ENCODE measurements at places on chromosomes 16 and 17.
A peak's percentile ranks its signal among the peaks of the same experiment; 100 is the strongest.

DNA sequence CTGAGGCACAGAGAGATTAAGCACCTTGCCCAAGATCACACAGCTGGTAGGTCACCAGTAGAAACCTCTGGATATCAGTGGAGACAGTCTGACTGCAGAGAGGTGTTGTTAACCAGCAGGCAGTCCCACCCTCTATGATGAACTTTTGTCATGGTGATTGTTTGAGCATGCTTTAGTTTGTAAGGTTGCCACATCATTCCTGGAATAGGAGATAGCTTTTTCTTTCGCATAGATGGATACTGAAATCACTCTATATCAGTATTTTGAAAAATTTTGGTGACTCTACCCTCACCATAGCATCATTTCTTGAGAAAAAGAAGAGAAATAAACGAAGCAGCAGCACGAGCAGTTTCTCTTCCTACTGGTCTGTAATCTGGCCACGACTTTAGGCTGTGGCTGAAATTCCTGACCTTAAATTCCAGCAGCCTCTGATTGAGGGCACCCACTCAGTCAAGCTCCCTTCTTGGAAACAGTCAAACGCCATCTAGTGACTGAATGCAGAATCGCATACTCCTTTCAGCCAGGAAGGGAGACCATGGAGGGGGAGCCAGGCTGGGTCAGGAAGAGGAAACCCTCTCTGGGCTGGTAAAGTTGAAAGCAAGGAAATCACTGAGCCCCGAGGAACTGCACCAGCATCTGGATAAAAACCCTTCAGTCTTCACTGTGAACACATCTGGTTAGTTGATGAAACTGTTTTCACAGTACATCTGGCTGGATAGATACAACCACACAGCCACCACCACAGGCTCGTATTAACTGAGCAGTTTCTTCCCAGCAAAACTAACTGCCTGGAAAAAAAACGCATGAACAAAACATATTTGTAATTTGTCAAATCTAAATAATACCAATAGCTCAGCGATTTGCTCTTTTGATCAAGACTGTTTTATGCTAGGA lies 108.5 kb upstream of the XYLT1 start:
- peak; percentile 68 for DNase-seq

GRCh38 chr17:50943575-50943933 lies 77.4 kb upstream of the TOB1 start:
- DNase-seq = no peak

- no peak for DNase-seq
These were observed 19.6 kb downstream of the SCGB1C2 start for GRCh38 chr17:156946-157345.

DNA sequence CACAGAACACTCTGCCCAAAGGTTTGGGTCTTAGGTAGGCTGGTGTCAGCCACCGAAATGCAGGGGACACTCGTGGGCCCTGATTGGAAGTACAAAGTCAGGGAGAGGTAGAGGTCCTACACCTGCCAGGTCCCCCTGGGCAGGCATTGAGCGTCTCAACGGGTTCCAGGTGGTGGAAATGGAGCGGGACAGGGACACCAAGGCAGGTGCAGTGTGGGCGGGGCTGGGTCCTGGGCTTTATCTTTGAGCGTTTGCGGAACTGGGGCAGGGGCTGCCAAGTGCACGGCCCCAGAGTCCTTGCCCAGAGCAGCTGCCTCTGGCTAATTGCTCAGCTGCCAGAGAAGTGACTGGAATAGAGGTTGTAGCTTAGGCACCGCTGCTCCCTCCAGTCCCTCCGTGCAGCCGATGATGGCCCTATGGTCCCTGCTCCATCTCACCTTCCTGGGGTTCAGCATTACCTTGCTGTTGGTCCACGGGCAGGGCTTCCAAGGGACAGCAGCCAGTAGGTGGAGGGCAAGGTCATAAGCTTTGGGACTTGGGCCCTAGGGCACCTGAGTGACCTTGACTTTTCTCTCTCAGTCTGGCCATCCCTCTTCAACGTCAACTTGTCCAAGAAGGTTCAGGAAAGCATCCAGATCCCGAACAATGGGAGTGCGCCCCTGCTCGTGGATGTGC lies at the start of gene ZACN:
TSS of gene ZACN (plus strand) at position 323 of the 675 bp plus-strand sequence. CDS start at position 406, 83 bp downstream.
- no peak for DNase-seq

DNA sequence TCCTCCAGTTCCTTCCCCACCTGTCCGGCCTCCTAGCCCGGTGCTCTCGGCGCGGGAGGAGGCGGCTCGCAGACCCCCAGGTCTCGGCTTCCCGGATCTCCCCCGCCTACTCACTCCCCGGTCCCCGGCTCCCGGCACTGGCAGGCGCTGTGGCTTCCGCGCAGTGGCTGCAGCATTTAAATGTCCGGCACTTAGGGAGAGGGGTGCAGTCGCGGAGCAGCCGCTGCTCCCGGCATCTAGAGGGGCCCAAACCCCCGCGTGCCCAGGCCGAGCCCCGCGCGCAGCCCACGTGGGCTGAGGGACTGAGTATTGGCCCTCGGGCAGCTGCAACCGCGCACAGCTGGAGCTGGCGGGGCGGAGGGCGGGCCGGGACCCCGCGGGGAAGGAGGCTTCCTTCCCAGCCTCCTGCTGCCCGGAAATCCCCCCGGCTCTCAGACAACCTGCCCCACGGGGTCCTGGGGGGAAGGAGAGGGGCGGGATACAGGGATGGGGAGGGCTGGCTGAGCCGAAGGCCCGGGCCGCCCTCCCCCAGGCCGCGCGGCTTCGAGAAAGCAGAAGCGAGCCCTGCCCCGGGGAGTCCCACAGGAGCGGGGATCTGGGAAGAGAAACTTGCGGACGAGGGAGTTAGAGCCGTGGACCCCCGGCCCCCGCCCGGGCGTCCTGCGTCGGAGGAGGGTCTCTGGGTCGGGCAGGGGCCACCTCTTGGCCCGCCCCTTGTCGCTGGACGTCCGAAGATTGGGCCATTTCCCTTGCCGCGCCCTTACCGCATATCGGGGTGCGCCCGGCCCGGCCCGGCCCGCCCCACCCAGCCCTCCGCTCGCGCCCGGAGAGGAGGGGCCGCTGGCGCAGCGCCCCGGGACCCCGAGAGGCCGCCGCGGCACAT lies at the start of gene MMP25:
TSS of gene MMP25 (plus strand) at position 804 of the 883 bp plus-strand sequence. CDS start 357 bp downstream, outside the sequence.
- DNase-seq = no peak

DNA sequence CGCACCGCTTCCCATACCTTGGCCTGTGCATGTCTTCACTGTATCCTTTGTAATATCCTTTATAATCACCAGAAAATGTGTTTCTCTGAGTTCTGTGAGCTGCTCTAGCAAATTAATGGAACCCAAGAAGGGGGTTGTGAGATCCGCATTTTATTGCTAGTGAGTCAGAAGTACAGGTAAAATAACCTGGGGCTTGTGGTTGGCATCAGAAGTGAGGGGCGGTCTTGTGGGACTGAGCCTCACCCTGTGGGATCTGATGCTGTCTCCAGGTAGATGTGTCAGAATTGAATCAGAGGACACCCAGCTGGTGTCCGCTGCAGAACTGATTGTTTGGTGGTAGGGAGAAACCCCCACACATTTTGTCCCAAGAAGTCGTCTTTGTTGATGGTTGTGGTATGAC lies 382.4 kb downstream of the SNX29 start:
- no peak for DNase-seq

GRCh38 chr17:66775271-66775670 lies 59.6 kb upstream of the CACNG5 start:
- no peak for DNase-seq

GRCh38 chr17:63786971-63787711 lies 13.2 kb downstream of the DDX42 start:
- DNase-seq = no peak

DNA sequence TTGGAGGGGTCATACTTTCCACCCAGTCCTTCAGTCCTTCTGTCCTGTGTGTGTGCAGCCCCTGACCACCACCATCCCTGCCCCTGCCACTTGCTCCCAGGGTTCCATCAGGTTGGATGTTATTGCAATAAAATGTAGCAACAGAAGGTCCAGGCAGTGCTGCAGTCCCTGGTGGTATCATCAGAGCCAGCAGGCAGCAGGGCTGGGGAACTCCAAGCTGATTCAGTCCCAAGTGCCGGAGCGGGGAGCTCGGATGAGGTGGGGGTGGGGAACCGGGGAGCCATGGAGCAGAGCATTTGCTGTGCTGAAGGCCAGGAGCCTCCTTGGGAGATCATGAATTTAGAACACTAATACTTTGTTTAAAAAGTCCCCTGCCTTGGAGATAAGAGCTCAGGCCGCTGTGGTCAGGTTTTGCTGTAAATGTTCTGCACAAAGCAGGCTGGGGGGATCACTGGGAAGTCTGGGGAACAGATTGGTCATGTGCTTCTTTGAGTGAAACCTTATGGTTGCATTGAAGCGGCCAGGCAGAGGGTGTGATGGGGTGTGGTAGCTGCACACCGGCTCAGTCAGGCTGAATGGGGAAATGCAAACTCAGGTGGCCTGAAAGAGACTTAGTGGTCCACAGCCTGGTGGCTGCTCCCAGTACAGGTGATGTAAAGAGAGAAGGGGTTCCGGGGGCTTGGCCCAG lies 225.9 kb downstream of the SEC14L1 start:
- DNase-seq = no peak

- DNase-seq = peak; percentile 73
These were observed 40.6 kb upstream of the XYLT1 start for GRCh38 chr16:17511340-17511739.

GRCh38 chr16:13756411-13757140 lies 163.4 kb upstream of the ERCC4 start:
- DNase-seq = no peak

DNA sequence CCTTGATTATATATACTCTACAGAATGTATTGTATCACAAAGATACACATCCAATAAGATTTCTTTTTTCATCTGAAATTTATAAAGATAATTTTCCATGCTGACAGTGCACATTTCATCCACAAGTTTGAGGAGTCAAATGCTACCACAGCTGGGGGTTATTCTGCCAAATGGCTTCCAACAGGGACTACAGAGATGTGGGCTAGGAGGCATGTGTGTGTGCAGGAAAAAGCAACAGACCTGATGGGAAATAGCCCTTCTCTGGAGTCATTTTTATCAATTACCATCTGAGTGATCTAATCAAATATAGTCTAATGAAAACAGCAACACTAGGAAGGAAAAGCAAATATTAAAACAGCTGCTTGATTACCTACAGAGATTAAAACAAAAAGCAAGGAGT lies 290.5 kb downstream of the CEP112 start:
- DNase-seq = no peak

DNA sequence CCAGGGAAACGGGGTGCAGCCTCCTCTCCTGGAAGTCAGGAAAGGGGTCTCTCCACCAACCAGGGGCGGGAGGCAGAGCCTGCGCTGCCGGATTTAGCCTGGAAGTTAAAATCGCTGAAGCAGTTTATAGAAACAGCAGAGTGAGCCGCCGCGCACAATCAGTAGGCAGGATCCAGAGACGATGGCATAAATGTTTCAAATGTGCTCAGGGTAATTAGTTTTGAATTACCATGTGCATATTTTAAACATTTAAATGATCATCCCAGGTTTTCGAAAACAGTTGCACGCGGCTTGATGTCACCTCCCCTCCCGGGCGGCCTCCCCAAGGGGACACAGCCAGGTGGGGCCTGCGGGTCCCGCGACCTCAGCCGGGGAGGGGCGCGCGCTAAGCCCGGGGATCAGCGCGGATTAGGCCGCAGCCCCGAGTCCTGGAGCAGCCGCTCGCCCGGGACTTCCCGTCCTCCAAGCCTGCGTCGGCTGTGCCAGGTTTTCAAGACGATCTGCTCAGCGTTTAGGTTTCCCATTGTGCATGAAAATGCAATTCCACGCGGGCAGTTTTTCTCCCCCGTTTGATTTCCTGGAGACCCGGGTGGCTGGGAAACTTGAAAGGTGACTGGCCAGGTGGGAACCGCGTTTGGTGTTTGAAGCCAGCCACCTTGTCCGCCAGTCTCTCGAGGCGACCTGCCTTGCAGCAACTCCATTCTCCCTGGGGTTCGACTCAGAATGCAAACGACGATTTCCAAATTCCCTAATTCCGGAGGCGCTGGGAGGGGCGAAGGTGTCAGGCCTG lies 78.3 kb downstream of the RPA1 start:
- DNase-seq = peak; percentile 38

GRCh38 chr17:77489893-77490255 lies 349.1 kb downstream of the SEC14L1 start:
- DNase-seq = peak; percentile 93

DNA sequence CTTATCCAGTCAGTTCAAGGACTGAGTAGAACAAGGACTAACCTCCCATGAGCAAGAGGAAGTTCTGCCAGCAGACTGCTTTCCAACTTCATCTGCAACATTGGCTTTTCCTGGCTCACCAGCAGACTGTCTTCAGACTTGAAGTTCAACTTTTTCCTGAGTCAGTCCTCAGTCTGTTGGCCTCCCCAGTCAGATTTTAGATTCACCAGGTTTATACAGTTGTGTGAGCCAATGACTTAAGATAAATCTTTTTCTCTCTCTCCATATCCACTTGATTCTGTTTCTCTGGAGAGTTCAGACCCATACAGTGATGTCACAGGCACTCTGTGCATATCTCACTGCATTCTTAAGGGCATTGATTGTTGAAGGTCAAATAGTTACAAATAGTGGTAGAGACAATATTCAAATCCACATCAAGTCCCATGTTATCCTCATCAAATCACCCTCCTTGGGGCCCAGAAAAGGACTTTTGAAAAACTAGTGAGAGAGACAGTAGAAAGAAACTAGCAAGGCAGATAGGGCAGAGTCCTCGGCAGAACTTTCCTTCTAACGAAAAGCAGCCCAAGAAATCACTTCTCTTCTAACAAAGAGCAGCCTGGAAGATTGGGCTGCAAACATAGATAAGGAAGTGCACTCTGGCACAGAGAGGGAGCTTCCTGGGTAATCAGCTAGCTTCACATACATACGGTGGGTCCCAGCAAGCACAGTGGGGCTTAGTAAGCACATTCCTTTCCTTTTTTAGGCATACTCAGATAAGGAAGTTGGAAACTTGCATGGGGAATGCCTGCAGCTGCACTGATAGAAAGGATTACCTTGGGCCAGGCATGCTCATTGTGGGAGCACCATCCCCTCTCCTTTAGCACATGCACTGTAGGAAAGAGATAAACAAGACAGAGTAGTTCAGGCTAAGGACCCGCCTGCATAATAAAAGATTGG lies 132.3 kb upstream of the FAM20A start:
- DNase-seq = no peak

GRCh38 chr17:40936976-40937375 lies 470 bp downstream of the KRT23 start:
- DNase-seq = no peak

GRCh38 chr16:85101956-85102630 lies 10.2 kb downstream of the CIBAR2 start:
- DNase-seq = no peak

GRCh38 chr16:85302848-85303353 lies 190.6 kb upstream of the CIBAR2 start:
- no peak for DNase-seq

- no peak for DNase-seq
These were observed 47.1 kb downstream of the DNAH17 start for GRCh38 chr17:78529871-78530670.

DNA sequence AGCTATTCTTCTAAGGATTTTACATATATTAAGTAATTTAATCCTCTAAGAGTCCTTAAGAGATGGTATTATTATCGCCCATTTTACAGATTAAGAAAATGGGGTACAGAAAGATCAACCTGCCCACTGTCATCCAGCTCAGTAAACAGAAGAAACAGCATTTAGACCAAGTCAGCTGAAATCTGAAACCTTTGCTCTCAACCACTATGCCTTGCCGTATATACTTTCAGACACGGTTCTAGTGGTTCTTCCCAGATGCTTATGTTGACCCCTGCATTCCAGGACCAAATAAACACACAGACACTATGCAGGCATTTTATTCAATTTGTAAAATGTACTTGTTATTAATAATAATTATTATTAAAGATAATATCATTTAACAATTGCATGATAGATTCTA lies 854.8 kb downstream of the KCNJ2 start:
- no peak for DNase-seq

- peak; percentile 15 for DNase-seq
These were observed 55.1 kb downstream of the ATP2C2 start for GRCh38 chr16:84423416-84423837.
